ENCODE measurements at places on chromosomes 6 and 20. TPM values are rescaled to one million over a fixed set of nuclear protein-coding genes. Genes with fewer than 3 reads are reported as not detected.

Gene PTK6
- 2.1 TPM for polyA plus RNA-seq

Gene NOX3
- not detected for polyA plus RNA-seq

Gene KCNK16
- not detected for polyA plus RNA-seq

Gene SAMD3
- polyA plus RNA-seq: 3.9 TPM

Gene SLC2A10
- polyA plus RNA-seq: 15.2 TPM

Gene B4GALT5
- 67.9 TPM for polyA plus RNA-seq

Gene EMILIN3
- polyA plus RNA-seq: 9.4 TPM

Gene SLC17A2
- polyA plus RNA-seq: not detected

Gene C20orf204
- polyA plus RNA-seq: 3.1 TPM

Gene SALL4
- 1.4 TPM for polyA plus RNA-seq

Gene PRR18
- 13.2 TPM for polyA plus RNA-seq

Gene TMEM217
- polyA plus RNA-seq: 0.71 TPM

Gene SYNGAP1
- polyA plus RNA-seq: 84.7 TPM
